ENCODE measurements at places on chromosomes 16 and 17. TPM values are rescaled to one million over a fixed set of nuclear protein-coding genes. Genes with fewer than 3 reads are reported as not detected.

The SP6 gene
- polyA plus RNA-seq, result 2.0 TPM

The EVI2B gene
- 0.04 TPM for polyA plus RNA-seq

The C16orf89 gene
- not detected for polyA plus RNA-seq

The KRT24 gene
- not detected for polyA plus RNA-seq

The CLEC18C gene
- polyA plus RNA-seq, result 0.09 TPM

GRCh38 chr16:82386761-82387160 lies 216.7 kb upstream of the MPHOSPH6 start:
- no peak for DNase-seq

DNA sequence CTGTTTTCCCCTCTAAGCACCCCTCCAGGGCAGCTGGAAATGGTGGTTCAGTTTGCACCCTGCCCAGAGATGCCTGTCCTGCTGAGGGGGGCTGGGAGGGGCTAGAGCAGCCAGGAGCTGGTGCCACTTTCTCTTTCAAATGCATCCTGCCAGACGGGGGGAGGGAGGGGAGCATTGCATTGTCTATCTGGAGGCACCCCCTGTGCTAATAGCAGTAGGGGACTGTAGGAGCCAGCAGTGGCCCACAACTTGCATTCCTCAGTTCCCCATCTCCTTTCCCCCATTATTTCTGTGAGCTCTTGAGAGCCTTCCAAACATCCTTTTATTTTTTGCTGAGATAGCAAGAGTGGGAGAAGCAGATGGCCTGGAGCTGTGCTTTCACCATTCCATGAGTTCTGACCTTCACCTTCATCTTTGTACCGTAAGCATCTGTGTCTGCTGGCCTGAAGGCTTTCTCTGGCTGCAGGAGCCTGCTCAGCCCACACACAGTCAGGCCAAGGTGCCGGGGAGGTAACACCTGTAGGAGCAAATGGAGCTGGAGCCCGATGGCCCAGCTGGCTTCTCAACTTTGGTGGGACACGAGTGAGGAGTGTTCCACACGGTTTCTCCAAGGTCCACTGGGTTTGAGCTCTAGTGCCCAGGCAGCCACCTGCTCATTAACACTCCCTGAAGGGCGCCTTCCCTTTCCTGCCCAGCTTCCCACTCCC lies 5.2 kb downstream of the WFDC1 start:
- DNase-seq, result no peak

DNA sequence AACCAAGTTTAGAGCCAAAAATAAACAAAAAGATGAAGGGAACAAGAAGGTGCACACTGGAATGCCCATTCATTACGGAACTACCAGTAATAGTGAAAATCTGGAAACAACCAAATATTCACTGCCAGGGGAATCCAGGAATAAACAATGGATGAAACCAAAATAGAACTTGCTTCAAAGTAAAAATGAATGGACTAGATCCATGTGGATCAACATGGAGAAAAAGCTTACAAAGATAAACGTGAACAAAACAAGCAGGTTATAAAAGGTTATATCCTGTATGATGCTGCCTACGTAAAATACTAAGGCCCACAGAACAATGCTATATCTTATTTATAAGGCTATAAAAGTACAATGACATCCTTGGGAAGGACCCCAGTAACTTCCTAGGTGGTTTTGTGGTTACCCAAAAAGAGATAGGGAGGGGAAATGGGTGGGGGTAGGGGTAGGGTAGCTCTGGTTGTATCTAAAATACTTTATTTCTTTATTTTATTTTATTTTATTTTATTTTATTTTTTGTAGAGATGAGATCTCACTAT lies 12.8 kb upstream of the CCL22 start:
- DNase-seq, result no peak

GRCh38 chr16:50245417-50246298 lies 20.7 kb upstream of the ADCY7 start:
- DNase-seq, result peak; percentile 83

GRCh38 chr17:39209317-39210092 lies 9.4 kb downstream of the RPL19 start:
- no peak for DNase-seq

DNA sequence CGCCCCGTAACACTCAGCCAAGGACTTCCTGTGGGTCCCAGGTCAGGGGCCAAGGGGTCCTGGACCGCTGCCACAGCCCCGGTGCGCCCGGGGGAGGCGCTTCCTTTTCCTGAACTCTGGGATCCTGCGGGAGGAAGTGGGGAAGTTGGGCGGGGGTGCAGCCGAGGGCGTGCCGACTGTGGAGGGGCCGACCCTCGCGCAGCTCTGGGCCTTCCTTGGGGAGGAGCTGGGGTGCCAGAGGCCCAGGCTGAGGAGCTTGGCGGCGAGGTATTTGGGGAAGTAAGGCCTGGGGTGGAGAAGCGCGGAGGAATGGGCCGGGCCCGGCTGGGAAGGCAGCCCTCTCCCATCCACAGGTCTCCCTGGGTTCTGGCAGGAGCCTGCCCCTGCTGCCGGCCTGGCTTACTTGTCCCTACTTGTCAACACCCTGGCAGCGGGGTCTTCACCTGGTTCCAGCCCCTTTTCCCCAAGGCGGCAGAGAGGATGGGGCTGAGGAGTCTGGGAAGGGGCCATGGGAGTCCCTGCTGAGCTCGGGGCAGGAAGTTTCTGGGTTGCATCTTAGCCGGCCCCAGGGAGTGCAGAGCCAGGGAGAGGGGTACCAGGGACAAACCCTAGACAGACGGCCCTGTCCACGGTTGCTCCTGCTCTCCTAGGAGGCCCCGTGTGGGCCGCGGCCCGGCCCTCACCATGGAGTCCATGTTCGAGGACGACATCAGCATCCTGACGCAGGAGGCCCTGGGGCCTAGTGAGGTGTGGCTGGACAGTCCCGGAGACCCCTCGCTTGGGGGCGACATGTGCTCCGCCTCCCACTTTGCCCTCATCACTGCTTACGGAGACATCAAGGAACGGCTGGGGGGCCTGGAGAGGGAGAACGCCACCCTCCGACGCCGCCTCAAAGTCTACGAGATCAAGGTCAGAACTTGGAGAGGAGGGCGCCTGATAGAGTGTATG lies 1.7 kb downstream of the TBKBP1 start:
- DNase-seq, result no peak

GRCh38 chr17:34070712-34071111 lies 184.4 kb upstream of the CCL2 start:
- DNase-seq, result no peak

DNA sequence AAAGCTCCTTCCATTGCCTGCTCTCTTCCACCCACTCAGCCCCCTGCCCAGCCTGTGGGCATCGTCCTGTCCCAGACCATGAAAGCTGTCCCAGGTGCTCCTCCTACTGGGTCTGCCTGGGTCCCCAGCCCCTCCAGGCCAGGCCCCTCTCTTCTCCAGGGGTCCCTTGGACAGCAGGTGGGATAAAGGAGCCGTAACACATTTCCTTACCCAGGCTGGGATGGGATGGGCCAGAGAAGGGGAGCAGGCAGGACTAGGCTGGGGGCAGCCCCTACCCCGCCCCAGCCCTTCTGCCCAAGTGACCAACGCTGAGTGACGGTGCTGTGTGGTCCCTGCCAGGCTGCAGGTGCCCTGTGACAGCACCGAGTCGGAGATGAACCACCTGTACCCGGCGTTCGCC lies 80.1 kb downstream of the MGAT5B start:
- no peak for DNase-seq

DNA sequence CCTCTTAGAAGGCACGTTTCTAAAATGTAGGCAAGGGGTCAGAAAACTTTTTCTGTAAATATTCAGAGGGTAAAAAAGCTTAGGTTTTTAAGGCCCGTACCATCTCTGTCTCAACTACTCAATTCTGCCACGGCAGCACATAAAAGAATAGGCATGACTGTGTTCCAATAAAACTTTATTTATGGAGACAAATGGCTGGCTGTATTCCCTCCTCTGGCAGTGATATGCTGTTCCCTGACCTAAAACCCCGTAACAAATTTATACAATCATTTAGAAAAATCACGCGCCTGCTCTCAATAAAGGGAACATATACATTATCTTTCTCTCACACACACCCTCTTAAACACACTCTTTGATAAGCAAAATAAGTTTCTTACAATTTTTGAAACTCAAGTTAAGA lies 138.7 kb downstream of the ZFHX3 start:
- DNase-seq, result no peak

- DNase-seq, result peak; percentile 65
Observed at GRCh38 chr16:14301169-14302030, 230.3 kb downstream of the MRTFB start.

DNA sequence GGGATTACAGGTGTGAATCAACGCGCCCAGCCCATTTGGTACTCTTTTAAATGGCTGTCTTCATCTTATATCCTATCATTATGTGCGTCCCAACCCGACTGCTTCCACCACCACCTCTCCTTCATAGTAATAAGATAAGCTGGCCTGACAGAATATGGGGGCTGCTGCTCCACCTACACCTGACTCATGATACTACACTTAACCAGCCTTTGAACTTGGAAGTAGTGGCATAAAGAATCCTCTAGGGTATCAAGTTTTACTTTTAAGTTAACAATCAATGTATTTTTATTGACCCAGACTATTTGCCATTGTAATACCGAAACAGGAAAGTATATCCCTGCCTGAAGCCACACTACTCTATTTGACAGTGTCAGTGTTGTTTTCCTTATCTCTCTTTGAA lies 18.8 kb downstream of the PDZD9 start:
- DNase-seq, result no peak

GRCh38 chr17:5210614-5211252 lies 19.1 kb upstream of the ZNF594 start:
- DNase-seq, result no peak

DNA sequence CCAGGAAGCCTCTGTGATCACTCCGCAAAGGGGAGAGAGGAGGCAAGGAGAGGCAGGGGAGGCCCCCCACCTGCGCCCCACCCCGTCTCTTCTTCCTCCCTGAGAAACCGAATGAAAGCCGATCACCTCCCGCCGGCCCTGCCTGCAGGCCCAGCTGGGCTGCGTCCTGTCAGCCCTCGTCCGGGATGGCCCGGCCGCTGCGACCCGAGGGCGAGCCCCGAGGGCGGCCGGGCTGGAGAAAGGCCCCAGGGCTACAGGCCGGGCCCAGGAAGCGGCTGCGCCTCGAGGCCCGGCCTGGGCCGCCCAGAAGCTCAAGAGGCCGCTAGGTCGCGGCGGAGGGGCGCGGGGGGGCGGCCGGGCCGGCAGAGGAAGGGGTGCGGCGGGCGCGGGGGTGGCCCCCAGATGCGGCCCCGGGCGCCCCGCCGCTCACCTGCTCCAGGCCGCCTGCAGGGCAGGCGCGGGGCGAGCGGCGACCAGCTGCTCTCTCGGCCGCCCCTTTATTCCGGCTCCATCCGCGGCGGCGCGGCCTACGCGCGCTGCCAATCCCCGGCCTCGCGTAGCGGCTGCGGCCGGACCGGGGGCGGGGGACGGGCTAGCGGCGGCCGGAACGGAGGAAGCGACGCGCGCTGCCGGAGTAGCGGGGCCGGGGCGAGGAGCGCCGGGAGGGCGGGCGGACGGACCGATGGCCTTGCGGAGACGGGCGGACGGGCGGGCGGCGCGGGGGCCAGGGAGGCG lies at the start of gene ZNF319:
TSS of gene ZNF319 (minus strand) at position 702 of the 735 bp plus-strand sequence. CDS start 2,407 bp downstream, outside the sequence.
- no peak for DNase-seq

GRCh38 chr17:36888236-36888951 lies 48.9 kb upstream of the LHX1 start:
- DNase-seq, result no peak

DNA sequence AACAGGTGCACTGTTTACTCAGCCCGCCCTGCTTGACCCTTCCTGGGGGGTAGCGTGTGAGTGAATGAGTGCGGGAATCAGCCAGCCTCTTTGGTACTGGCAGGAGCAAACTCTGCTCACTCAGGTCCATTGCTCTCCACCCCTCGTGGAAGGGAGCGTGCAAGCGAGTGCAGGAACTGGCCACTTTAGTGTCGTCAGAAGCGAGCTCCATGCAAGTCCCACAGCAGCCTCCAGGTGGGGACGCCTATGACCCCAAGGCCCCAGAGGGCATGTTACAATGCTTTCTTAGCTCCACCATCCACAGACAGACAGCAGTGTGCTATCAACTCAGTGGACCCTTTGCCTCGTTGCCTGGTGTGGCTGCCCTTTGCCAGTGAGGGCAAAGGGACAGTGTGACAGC lies 1025.1 kb upstream of the CDH8 start:
- peak; percentile 4 for DNase-seq

GRCh38 chr17:57679356-57679755 lies 65.7 kb downstream of the CCDC182 start:
- no peak for DNase-seq

- no peak for DNase-seq
Observed at GRCh38 chr17:68238871-68239253, 9.0 kb upstream of the AMZ2 start.

DNA sequence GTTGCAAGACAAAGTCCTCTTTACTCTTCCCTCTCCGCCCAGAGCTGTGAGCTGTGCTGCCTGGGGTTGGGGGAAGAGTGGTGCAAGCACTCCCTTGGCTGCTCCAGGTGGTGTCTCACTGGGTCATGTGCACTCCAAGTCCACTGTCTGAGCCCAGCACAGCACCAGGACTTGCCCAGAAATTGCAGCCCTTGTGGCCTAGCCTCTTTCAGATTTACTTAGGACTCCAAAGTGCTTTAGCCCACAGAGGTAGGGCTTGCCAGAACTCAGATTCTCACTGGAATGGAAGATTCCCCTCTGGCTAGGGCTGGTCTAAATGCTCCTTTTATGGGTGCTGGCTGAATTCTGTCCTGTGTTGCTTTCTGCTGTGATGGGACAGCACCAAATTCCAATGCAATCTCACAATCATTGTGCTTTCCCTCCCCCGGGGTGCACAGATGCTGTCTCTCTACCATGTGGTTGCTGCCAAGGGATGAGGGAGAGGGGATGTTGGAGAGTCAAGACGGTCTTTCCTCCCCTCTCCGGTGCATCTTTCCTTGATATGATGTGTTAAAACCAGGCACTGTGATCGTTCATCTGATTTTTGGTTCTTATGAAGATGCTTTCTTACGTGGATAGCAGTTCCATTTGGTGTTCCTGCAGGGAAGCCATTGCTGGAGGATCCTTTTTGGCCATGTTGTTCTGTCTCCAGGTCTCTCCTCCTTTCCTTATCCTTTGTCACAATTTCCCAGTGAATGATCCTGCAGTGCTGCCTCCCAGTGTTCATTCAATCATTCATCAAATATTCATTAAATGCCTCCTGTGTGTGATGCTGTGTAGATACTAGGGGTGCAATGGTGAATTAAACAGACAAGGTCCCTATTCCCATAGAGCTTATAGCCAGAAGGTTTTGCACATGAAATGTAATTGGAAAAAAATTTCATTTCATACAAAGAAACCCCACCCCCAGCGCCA lies 216.3 kb downstream of the SPECC1 start:
- no peak for DNase-seq

DNA sequence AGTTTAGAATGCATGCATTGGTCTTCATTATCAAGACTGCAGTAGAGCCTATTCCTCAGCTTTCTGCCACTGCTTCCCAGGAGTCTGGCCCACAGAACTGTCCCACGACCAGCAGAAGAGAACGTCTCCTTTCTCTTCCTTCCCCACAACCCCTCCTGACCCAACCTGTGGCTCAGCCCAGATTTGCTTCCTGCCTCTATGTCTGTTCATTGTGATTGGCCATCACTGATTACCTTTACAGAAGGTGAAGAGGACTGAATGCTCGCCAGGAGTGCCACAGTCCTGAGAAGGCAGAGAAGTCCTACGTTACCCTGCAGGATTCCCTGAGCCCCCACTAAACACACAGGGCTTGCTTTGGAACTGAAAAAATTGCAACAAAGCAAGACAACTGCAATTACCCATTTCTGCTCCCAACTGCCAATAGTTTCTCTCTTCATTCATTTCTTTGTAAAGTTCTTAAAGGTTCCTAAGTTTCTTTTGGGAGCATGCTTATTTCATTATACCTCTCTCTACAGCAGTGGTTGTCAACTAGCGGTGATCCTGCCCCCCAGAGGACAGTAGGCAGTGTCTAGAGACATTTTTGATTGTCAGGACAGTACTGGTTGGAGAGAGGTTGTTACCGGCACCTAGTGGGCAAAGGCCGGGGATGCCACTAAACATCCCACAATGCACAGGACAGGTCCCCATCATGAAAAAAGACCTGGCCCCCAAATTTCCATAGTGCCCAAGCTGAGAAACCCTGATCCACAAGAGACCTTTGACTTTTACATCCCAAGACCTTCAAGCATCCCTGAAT lies 4.5 kb upstream of the NAT9 start:
- DNase-seq, result peak; percentile 88
